ENCODE measurements at places on chromosomes 16 and 17. TPM values are rescaled to one million over a fixed set of nuclear protein-coding genes. Genes with fewer than 3 reads are reported as not detected.
A peak's percentile ranks its signal among the peaks of the same experiment; 100 is the strongest.

- no peak for DNase-seq
Measured at GRCh38 chr16:48829336-48830310, 219.6 kb upstream of the N4BP1 start.

The MYH13 gene
- 0.04 TPM for polyA plus RNA-seq

- no peak for DNase-seq
Measured at GRCh38 chr17:74516561-74517328, 14.5 kb downstream of the CD300LB start.

GRCh38 chr16:68707340-68708152, 29.5 kb upstream of the CDH1 start:
- DNase-seq, result peak; percentile 80

DNA sequence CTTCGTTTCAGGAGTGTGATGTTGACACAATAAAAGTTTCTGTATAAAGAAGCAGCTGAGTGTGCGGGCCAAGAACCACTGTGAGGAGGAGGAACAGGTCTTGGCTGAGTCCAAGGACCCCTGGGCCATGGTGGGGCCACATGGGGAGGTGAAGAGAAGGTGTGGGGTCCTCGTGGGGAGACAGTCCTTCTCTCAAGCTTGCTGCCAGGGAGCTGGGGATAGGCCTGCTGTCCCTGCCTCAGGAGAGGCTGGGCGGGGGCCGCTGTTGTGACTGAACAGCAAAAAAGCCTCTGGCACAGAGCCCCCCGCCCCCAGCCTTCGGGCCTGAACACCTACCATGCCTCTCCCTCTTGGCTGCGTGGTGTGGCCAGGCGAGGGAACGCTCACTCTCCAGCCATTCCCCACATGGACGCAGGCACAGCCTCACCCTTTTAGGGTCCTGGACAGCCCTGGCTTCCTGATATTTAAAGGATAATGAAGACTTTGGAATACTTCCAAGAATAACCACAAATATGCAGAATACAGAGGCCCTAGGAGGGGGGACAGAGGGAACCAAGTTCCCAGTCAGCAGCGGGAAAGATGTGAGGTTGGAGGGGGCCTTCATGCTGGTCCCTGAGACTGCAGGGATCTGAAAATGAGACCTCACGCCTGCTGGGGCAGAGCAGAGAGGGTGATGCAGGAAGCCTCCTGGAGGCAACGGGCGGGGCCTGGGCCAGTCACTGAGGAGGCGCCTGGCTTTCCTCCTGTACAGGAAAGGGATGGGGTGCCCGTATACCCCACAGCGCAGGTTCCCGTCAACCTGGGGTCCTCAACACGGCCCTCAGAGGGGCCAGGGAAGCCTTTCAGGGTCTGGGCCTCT, 100.0 kb upstream of the CREBBP start:
- peak; percentile 32 for DNase-seq

The SCGB1C2 gene
- polyA plus RNA-seq, result not detected

- DNase-seq, result no peak
Measured at GRCh38 chr16:15885560-15886001, 2.8 kb downstream of the CEP20 start.

DNA sequence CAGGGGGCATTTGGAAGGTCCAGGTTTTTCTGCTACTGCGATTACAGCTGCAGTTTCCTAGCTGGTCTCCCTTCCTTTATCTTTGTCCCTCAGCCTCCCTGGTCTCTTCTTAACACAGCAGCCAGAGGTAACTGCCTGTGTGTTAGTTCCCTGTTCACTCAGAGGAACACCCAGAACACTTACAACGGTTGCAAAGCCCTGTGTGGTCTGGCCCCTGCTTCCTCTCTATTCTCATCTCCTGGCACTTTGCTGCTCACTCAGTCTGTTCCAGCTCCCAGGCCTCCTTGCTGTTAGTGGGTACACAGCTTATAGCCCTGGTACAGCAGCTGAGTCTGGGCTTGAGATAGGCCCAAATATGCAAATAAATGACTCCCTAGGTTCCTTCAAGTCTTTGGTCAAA, 16.4 kb downstream of the NTN1 start:
- no peak for DNase-seq

DNA sequence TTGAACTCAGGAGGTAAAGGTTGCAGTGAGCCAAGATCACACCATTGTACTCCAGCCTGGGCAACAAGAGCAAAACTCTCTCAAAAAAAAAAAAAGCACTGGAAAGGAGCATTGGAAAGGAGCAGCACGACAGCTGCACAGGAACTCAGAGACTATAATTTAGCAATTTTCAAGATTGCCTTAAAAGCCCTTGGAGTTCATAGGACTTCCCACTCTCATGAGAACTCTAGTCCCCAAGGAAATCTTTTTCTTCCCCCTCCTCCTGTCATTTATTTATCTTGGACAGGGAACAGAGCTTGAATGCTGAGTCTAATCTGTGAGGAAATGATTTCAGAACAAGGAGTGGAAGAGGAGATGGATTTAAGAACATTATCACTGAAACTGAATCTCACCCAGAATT, 69.0 kb downstream of the PLXDC1 start:
- DNase-seq, result no peak

GRCh38 chr17:21035406-21035805, 7.4 kb downstream of the USP22 start:
- DNase-seq, result no peak

- DNase-seq, result no peak
Measured at GRCh38 chr16:83602761-83603722, 204.7 kb upstream of the HSBP1 start.

DNA sequence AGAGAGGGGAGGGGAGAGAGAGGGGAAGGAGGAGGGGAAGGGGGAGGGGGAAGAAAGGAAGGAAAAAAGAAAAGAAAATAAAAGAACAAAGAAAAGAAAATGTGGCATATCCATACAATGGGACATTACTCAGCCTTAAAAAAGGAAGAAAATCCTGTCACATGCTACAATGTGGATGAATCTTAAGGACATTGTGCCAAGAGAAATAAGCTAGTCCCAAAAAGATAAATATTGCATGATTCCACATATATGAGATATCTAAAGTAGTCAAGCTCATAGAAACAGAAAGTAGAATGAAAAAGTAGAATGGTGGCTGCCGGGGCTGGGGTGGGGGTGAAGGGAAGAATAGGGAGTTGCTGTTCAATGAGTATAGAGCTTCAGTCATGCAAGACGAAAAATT, 40.4 kb downstream of the CNGB1 start:
- DNase-seq, result no peak

DNA sequence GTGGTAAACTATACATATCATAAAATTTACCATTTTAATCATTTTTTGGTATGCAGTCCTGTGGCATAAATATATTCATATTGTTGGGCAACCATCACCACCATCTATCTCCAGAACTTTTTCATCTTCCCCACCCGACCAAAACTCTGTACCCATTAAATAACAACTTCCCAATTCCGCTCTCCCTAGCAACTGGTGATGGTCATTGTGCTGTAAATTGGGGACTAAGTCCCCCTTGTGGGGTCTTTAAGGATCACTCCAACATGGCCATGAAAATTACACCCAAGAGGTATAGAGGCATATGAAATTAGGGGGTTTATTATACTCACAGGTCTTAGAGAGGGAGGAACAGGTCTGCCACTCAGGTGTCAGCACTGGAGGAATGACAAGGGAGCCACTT, 57.4 kb upstream of the NKD1 start:
- DNase-seq, result no peak

- DNase-seq, result no peak
Measured at GRCh38 chr17:29383686-29384085, 6.5 kb upstream of the TAOK1 start.

The CMTM2 gene
- polyA plus RNA-seq, result 0.25 TPM

DNA sequence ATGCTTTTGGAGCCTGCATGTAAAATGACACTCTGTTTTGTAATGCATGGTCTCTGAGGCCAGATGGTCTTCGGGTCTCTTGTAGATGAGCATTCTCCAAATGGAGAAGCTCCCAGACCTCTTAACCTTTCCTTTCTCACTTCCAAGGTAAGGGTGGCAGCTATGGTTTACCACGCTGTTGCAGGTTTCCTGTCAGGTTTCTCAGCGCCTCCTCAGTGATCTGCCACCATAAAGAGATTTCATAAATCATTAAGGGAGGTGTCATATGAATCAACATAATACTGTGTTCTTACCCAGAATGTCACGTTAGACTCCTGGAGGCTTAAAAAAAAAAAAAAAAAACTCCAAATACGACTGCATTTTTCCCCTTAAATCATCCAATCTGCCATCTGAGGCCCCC, 787.4 kb upstream of the EEF2KMT start:
- no peak for DNase-seq

DNA sequence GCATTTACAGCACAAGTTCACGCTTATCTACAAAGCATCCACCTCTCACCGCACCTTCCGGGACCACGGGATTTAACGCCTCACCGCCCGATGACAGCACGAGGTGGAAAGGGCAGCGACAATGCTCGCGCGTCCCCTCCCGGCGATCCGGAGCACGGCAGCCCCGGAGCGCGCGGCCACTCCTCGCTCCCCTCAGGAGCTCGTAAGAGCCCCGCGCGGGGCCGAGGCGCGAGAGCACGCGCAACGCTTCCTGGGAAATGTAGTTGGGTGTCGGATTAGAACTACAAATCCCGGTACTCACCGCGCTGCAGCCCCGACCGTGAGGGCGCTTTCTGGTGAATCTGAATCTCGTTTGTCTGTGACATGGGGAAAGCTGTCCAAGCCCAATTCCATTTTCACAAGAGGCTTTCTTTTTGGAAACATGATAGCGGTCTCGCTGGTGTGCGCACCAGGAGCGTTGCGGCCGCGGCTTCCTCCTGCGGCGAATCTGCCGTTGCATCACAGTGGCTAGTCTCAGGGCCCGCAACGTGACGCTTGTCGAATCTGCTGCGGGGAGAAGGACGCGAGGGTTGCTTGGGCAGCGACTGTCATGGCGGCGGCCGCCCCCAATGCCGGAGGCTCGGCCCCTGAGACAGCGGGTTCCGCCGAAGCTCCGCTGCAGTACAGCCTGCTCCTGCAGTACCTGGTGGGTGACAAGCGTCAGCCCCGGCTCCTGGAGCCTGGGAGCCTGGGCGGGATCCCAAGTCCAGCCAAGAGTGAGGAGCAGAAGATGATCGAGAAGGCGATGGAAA, at the start of gene TIMM22:
Gene TIMM22, plus strand, starts transcription at position 576 of the 791 bp plus-strand sequence. Its CDS starts 14 bp downstream, at position 590.
- peak; percentile 97 for DNase-seq
